ENCODE measurements at places on chromosomes 6 and 20.

DNA sequence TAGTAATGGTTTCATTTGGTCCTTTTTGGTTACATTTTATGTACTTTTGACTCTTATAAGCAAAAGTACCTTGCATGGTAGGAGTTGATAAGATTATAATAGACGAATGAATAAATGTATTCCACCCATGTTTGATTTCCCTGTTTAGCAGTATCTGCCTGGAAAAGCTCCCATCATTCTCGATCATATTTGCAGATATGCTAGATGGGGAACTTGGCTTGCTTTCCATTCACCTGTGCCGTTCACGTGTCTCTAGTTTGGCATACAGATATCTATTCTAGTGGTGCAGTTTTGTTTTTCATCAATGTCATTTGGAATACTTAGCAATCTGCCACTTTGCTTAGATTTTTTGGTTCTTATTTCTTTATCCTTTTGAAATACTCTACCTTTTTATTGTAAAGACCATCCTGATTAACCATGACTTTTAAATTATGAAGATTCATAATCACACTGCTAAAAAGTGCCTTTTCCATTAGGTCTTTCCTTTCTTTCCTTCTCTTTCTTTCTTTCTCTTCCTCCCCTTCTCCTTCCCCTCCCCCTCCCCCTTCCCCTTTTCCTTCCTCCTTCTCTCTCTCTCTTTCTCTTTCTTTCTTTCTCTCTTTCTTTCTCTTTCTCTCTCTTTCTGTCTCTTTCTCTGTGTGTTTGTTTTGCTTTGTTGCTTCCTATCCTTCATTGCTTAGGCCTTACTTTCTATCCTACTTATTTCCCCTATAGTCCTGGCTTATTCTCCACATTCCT is 40.4 kb downstream of the ANKS1A start:
- DNase-seq = no peak

DNA sequence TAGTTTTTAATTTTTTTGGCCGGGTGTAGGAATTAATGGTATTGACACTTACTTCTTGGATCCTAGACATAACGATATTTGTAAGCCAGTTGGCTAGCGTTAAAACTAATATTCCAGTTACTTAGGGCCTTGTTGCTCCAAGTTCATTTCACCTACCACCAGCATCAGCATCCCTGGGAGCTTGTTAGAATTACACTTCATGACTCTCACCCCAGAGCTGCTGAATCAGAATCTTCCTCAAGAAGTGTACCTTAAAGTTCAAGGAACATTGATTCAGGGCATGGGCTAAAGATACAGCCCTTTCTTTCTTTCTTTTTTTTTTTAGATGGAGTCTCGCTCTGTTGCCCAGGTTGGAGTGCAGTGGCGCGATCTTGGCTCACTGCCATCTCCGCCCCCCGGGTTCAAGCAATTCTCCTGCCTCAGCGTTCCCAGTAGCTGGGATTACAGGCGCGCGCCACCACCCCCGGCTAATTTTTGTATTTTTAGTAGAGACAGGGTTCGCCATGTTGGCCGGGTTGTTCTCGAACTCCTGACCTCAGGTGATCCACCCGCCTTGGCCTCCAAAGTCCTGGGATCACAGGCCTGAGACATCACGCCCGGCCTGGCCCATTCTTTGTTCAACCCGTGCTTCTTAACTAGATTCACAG is 1.1 kb downstream of the SLX4IP start:
- DNase-seq = no peak

- no peak for DNase-seq
Observed at GRCh38 chr6:38432479-38432878, 207.2 kb downstream of the BTBD9 start.

GRCh38 chr20:35801865-35802264 is 30.1 kb downstream of the PHF20 start:
- DNase-seq = no peak

DNA sequence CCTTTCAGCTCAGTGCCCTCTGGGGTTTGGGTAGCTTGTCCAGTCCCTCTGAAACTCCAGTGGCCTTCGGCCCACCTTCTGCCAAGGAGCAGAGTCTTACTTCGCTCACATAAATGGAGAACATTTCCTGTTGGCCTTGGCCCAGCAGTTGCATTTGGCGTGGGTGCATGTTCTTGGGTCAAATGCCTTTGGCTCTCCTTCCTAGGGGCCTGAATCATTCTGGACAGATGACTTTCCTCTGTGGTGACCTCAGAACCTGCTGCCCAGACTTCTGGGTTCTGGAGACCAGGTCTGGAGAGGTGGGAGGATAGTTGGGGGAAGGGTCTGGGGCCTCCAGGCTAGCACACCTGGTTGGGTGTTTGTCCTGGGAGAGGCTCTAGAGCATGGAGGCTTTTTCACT is 29.3 kb downstream of the BCAS4 start:
- no peak for DNase-seq

- DNase-seq = no peak
Observed at GRCh38 chr6:74936886-74937285, 269.0 kb downstream of the COL12A1 start.
